ENCODE measurements at places on chromosomes 16 and 17.

DNA sequence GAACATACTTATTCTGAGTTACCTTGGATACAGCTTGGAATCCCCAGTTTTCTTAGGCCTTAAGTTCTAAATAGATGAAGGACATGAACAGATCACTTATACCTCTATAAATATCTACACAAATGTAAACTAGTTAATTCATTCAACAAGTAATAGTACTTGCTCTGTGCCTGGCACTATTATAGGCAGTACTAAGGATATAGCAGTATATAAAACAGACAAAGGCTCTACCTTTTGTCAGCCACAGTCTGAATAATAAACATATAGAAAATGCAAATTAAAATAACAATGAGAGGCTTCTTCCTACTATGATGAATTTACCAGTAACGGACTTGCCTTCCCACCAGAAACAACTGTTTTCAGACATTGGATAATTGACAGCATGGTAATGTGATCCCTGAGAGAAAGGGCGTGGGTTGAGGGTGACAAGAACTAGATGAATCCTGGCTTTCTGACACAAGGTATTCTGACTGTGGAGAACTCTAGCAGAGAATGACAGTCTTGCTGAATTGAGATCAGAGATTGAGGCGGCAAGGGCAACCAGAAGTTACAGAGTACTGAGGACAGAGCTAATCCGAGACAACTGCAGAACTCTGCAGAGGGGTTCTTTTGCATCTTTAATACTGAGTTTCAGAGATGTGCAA is 170.5 kb downstream of the TANC2 start:
- DNase-seq: no peak

DNA sequence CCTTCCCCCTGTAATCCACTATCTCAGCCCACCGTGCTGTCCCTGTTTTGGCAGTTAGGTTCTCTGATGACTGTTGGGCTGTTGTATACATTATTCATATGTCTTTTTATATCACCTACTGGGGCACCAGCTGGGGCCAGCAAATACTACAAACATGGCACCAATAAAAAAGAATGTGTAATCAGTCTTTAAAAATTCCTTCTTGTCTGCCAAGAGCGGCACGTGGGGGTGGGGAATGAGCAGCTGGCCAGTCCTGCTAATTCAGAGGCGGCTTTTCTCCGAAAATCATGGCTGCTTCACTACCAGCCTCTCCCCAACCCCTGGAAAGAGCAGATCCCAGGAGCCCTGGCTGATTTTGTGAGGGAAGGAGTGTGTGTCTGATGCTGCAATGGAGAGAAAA is 77.7 kb upstream of the EEF2KMT start:
- DNase-seq: no peak

GRCh38 chr17:66702106-66702936 is 132.6 kb upstream of the CACNG5 start:
- DNase-seq: no peak

DNA sequence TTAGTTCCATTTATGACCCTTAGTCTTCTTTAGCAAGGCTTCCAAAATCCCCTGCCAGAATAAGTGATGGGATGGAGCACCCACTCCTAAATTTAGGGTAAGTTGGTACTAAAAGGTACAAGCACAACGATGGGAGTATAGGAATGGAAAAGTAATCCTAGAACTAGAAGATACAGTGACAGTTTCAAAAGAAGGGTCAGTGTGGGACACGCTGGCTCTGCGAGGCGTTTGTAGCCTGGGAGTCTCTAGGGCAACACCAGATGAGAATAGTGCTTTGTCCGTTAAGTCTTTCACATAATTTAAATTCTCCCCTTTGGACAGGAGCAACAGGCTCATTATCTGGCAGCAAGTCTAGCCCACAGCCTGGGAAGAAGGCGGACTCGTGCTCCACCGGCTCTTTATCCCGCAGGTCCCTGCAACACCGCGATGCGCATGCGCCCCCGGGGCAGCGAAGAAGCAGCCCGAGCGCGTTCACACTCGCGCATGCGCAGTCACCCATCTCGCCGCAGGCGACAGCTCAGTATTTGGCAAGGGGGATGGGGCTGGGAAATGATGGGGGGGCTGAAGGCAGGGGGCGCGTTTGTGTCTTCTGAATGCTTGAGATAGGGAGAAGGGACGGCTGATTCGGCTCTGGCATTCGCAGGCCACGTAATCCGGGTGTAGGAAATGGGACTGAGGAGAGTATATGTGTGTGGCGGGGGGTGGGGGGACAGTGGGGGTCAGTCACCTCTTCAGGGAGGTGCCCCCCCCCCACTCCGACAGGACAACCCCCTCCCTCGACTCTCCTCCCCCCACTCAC is 564 bp downstream of the SPOP start:
- peak; percentile 87 for DNase-seq

- DNase-seq: no peak
These were observed 4.6 kb upstream of the NACA2 start for GRCh38 chr17:61595418-61596186.

- no peak for DNase-seq
These were observed 57.6 kb downstream of the TMEM235 start for GRCh38 chr17:78289004-78289403.

DNA sequence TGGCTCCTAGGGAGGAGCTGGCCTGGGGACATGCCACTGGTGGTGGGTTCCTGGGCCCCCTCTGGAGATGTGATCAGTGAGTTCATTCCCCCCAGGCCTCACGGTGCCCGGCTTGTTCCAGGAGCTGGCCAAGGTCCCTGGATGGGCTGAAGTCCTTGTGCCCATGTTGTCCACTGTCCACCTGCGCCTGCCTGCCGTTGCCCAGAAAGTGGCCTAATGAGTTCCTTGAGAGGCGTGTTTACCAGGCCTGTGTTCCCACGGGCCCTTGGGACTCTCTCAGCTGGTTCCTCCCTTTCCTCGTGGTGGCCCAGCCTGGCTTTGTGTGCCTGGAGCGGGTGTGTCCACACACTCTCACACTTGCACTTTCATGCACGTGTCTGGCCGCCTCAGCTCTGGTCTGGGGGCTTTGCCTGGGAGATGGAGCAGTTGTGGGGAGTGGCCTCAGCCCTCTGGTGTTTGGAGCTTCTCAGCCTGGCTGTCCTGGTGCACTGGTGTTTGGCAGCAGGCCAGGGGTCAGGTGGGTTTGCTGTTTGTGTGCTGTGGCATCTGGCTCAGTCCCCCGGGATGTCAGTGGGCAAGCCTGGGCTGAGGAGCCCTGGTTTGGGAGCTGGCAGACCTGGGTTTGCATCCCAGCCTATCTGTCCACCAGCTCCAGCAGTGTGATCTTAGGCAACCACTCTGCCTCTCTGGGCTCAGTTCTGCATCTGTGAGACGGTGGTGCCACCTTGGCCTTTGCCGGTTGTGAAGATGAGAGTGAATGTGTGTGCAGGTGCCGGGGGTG is 18.0 kb downstream of the ADCY7 start:
- DNase-seq: no peak

GRCh38 chr16:11302977-11303376 is 21.8 kb upstream of the PRM1 start:
- DNase-seq: no peak

- no peak for DNase-seq
These were observed 677 bp downstream of the DEF8 start for GRCh38 chr16:89949121-89949742.

GRCh38 chr17:18139949-18140348 is 31.4 kb downstream of the MYO15A start:
- DNase-seq: no peak

DNA sequence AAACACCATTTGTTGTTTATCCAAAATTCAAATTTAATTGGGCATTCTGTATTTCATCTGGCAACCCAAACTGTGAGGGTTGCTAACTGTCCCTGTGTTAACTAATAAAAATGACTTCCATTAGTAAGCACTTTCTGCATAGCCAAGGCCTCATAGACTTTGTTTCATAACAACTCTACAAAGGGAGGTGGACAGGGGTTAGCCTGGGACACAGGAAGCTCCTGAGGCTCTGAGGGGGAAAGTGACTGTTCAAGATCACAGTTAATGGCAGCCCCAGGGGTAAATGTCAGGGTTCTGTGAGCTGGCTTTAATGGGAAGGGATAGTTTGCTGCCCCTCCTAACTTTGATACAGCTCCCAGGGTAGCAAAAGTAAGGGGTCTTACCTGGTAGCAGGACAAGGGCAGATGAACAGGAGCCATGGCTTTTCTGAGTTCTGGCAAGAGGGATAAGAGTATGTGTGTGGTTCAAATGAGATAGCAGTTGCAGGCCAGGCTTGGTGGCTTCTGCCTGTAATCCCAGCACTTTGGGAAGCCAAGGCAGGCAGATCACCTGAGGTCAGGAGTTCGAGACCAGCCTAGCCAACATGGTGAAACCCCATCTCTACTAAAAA is 2.2 kb downstream of the HEATR9 start:
- no peak for DNase-seq

GRCh38 chr17:1058423-1059130 is 61.6 kb downstream of the TIMM22 start:
- DNase-seq: peak; percentile 19

GRCh38 chr16:14244196-14245010 is 173.3 kb downstream of the MRTFB start:
- DNase-seq: no peak

DNA sequence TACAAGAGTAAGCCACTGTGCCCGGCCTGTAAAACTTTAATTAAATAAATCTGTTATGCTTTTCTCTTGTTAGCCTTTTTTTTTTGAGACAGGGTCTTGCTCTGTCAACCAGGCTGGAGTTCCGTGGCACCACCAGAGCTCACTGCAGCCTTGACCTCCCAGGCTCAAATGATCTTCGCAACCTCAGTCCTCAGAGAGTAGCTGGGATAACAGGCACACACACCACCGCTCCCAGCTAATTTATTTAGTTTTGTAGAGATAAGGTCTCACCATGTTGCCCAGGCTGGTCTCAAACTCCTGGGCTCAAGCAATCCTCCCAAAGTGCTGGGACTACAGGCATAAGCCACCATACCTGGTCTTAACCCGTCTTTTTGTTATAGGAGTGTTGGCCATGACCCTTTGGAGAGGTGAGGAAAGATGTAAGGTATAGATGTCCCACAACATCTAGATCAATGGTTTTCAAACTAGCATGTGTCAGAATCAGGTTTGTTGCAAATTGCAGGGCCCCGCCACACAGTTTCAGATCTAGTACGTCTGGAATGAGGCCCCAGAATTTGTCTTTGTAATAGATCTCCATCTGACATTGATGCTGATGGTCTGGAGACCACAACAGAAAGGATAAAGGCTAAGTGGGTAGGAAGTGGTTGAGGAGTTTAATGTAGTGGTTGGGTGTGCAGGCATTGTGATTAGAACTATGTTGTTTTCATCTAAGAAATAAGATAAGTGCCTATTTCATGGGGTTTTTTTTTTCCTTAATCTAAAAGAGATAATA is 4.3 kb upstream of the GGA2 start:
- no peak for DNase-seq

GRCh38 chr16:965487-965886 is 5.3 kb downstream of the LMF1 start:
- DNase-seq: no peak

DNA sequence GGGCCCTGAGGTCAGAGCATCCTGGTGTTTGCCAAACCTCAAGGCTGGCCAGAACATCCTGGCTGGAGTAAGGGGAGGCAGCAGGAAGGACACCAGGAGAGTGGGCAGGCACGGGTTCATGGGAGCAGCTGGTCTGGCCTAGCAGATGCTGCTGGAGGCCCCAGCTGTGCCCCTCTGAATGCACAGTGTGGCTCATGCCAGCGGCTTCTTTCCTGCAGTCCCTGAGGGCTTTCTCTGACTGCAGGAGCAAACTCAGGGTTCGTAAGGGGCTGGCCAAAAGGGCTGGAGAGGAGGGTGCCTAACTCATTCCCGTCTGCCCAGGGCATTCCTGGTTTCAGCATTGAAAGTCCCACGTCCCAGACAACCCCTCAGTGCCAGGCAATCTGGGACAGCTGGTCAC is 78.7 kb downstream of the ZDHHC7 start:
- no peak for DNase-seq

GRCh38 chr16:66926961-66927436 is 1.7 kb upstream of the RRAD start:
- DNase-seq: no peak

GRCh38 chr16:84683691-84684591 is 15.9 kb upstream of the USP10 start:
- DNase-seq: no peak

DNA sequence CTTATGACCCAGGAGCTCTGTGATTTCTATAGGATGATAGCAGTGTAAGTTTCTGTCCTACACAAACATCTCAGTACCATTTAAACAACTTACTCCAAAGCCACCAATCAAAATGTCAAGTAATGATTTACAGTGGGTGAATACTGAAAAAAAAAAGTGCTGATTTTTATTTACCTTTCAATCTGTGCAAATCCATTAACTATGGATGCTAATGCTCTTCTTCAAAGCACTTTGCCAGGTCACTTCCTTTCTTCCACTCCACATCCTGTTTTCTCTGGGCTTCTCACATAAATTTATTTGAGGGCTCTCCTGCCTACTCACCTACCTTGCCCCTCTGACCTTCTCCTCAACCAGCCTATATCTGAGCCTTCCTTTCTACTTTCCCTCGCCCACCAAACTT is 101.6 kb downstream of the SKAP1 start:
- no peak for DNase-seq

GRCh38 chr16:12205378-12206097 is 229.0 kb downstream of the SNX29 start:
- DNase-seq: no peak

GRCh38 chr17:61309362-61310256 is 90.0 kb upstream of the TBX2 start:
- DNase-seq: no peak

GRCh38 chr17:382644-383533 is 30.3 kb upstream of the RPH3AL start:
- no peak for DNase-seq

DNA sequence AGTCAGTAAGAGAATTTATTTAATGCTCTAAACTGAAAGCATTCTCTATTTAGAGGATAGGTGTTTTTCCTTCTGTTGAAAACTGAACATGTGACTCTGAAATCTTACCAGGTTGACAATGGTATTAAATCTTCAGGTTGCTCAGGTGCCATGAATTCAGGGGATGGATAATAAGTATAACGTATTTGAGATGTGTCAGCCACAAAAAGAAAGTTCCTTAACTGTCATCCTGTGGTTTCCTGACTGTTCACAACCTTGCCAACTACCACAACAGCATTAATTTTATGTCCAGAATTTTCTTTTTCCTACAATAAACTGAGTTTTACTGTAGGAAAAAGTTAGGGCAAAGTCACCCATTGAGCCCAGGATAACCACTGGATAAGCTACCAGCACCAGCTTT is 243.3 kb upstream of the PSMD7 start:
- no peak for DNase-seq

DNA sequence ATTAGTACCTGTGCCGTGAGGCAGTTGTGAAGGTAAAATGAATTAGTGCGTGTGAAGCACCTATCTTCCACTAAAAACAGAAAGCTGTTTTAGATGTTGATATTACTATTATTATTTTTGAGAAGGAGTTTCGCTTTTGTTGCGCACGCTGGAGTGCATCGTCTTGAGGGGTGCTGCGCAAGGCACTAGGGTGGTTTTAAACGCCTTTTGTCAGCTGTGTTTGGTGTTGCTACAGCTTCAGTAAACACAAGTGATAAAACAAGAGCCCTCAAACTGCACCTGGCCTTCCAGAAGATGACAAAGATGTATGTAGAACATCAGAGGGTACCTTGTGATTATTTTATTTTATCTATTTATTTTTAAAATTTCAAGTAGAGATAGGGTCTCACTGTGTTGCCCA is 38.2 kb downstream of the PLCG2 start:
- DNase-seq: no peak

- DNase-seq: no peak
These were observed 13.5 kb upstream of the ALOX15B start for GRCh38 chr17:8025176-8025911.

- no peak for DNase-seq
These were observed 52.4 kb downstream of the NEUROD2 start for GRCh38 chr17:39555368-39555767.
